ENCODE measurements at places on chromosomes 7 and 10.

DNA sequence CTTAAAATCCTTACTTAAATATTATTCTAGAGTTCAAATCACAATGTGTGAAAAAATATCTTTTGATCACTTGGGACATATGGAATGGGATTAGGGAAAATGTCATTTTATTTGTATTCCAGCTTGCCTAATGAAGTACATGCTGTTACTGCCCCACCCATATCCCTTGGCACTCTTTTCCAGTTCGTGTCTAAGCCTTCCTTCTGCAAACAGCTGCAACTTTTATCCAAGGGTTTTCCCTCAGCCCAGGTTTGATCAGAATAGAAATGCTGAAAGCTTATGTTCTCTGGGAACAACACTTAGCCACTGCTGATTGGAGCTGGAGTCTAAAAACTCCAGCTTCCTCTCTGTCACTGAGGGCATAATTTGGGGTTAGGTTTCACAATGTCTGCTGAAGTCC lies 214.1 kb upstream of the FAM3C start:
- no peak for DNase-seq

GRCh38 chr7:134473861-134474291 lies 15.0 kb upstream of the AKR1B1 start:
- no peak for DNase-seq

DNA sequence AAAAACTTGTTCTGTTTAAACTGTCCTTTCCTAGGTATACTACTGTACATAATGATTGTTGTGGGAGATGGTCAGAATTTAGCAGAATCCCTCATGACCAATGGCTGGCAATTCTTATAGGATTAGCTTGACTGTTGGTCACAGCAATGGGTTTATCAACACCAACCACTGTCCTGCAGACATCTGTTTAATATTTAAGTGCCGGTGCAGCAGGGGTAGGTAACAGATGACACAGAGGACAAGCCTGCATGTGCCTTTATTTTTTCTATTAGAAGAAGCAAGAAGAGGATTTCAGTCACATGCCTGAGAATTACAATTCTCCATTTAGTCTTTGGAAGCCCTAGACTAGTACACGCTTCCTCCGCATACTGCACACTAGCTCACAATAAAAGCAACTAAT lies 48.4 kb downstream of the CCDC6 start:
- no peak for DNase-seq

DNA sequence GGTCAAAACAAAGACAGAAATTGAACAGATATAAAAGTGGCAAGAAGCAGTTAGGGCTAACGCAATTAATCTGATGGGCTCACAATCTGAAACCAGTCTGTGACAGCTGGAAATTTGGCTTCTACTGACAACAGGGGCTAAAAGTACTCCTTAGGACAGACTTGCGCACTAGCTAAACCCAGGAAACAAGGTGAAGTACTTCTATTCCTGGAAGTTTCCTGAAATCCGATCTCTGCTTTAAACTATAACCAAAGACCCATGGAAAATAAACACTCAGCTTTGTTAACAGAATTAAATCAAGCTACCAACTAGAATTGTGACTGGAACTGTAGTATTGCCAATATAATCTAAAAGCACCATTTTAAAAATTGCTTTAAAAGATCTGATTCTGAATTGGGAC lies 520.2 kb upstream of the ZWINT start:
- DNase-seq, result no peak

- DNase-seq, result no peak
Measured at GRCh38 chr7:106504645-106505044, 156.3 kb downstream of the CCDC71L start.

DNA sequence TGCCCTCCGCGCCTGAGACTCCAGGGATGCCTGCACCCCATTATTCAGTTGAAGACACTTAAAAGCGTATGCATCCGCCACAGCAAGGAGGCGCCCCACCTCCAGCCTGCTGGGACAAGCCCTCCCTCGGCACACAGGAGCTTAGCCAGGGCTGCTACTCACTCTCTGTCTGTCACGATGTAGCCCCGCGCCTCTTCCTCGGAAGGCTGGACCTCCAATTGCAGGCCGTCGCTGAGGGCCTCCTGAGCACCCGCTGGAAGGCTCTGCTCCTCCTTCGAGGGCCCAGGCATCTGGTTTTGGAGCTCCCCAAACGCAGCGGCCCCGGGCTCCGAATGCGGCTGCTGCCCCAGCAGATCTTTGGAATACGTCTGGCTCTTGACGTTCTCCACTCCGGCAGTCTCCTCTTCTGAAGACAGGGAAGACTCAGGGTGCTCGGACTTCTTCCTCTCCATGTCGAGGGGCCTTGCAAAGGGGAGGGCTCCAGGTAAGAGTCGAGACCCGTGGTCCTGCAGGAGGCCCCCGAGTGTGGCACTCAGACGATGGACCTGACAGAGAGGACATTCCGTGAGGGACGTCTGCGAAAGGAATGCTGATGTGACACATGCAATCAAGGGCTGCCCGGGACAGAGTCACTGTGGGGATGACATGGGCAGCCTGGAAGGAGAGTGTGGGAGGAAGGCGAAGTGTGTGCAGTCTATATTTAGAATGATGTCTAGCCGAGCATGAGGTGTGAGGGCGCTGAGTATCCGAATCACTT lies 453.9 kb downstream of the PTPRN2 start:
- DNase-seq, result no peak

GRCh38 chr7:25025218-25025671 lies 45.3 kb upstream of the OSBPL3 start:
- no peak for DNase-seq

Measured in nephron progenitor cell (in vitro differentiated cells).